ENCODE measurements at places on chromosomes 1 and 21.

GRCh38 chr1:108663074-108663473, 2.2 kb upstream of the HENMT1 start:
- no peak for DNase-seq

DNA sequence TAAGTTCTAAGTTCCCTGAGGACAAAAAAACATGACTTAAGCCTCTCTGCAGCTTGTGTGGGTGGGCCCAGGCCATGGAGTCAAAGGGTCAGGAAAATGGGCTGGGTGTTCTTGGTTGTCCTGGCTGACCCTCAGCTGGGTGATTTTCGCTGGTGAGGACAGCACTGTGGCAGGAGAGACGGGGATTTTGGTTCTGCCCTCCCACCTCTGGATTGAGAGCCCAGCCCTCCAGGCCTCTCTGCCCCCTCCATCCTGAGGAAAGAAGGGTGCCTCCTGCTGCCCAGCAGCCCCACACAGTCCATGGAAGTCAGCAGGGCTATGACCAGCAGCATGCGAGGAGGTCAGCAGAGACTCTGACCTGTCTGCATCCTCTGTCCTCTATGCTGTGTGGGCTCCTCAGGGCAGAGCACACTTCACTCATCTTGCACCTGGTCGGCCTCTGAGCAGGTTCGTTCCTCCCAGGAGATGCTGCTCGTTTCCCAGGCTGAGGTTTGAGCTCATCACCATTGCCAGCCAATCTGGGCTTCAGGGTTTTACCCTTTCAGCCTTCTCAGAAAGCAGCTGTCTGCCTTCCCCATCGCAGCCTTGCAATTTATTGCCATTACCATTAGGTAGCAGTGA, 26.5 kb downstream of the PHGDH start:
- DNase-seq, result no peak

- DNase-seq, result no peak
Measured at GRCh38 chr21:41318218-41318617, 1.6 kb downstream of the FAM3B start.

GRCh38 chr1:32817815-32818786, 648 bp downstream of the S100PBP start:
- no peak for DNase-seq

DNA sequence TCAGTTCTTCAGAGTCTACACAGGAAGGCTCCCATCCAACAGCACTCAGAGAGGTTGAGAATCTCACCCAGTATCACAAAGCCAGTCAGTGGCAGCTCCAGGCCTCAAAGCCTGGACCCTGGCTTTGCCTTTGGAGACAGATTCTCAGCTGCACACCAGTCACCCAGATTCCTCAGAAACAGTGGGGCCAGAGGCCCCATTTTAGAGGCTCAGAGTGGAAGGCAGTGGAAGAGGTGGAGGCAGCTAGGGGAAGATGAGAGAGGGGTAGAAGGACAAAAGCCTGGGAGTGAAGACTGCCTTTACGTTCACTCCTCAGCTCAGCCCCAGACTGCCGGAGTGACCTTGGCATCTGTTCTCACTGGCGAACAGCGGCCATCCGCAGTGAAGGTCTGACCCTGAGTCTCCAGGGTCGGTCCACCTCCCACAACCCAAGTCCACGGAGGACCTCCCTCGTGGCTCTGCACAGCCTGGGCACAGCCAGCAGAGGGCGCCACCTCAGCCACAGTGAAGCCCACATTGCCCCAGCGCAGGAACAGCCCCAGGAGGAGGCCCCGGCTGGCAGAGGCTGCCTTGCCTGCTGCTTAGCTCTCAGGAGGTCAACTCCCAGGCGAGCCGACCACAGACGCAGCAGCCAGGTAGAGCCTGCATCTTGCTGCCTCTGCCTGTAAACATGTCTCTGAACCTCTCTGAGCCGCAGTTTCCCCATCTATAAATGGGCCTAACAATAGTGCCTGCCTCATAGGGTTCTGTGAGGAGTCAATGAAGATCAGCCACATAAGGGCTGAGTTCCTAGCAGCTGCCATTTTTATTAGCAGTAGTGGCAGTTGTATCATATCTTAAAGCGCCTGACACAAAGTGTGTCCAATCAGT, 5.9 kb upstream of the FNDC5 start:
- DNase-seq, result no peak

- DNase-seq, result no peak
Measured at GRCh38 chr1:23751050-23751814, 8.0 kb downstream of the ELOA start.

DNA sequence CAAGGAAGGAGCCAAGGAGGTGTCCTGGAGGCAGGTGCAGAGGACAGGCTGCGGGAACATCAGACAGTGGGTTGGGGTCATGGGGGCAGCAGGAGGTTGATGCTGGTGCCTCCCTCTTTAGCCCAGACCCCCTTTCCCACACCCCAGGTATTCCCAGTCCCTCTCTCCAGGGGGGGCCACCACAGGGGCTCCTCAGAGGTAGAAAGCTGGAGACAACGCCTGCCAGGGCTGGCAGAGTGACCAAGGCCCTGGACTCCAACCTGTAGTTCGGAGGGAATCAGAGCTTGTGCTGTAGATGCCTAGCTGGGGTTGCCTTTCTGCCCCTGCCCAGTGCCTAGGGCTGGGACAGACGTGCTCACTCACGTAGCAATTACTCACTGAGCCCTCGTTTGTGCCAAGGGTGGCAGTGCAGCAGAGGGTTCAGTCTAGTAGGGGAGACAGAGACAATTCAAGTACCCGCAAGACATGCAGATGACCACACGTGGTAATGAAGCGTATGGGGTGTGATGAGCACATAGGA, 148.2 kb downstream of the PTPRU start:
- no peak for DNase-seq

DNA sequence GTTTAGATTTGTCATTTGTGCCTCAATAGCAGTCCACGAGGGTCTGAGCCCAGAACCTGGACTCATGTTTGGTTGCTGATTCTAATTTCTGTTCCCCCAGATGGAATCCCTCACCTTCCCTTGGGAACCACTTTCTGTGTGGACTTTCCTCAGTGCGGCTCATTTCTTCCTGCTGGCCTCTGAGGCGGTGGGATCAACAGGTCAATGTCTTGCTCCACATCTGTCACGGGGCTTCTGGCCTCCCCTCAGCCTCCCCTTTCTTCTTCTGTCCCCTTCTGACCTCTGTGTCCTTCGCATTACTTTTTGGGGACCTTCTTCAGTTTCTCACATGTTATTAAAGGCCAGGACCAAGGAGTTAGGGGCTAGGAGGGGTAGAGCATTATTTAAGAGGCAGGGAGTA, 49.2 kb upstream of the PRELP start:
- no peak for DNase-seq

GRCh38 chr1:66327588-66327987, 206.4 kb upstream of the SGIP1 start:
- no peak for DNase-seq
